ENCODE measurements at places on chromosomes 16 and 17.

DNA sequence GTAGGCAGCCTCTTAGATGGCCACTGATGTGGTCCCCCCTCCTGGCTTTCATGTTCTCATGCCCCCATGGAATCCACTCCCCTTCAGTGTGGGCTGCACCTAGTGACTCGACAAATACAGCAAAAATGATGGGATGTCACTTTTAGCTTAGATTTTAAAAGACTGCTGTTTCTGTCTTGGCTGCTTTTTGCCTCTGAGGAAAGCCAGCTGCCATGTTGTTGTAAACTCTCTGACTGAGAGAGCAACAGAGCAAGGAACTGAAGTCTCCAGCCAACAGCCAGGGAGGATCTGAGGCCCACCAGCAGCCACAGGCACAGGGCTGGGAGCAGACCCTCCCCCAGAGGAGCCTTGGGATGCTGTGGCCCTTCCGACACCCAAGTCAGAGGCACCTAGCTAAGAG, 60.6 kb upstream of the MARCHF10 start:
- no peak for DNase-seq

DNA sequence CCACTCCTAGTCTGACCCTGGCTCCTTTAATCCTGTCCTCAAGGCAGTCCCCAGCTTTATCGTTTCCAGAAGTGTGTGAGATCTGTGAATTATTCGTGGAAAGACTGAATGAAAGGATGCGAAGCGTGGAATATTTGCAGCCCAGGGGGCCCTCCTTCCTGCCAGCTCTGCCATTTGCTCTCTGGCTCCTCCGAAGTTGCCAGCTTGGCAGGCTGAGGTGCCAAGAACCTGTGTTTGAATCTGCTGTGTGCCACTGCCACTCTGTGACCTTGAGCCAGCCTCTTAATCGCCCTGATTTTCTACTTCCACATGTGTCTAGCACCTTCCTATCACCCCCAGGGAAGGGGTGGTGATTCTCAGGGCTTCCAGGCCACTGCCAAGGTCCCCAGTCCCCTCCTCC, 10.8 kb downstream of the TBKBP1 start:
- no peak for DNase-seq

DNA sequence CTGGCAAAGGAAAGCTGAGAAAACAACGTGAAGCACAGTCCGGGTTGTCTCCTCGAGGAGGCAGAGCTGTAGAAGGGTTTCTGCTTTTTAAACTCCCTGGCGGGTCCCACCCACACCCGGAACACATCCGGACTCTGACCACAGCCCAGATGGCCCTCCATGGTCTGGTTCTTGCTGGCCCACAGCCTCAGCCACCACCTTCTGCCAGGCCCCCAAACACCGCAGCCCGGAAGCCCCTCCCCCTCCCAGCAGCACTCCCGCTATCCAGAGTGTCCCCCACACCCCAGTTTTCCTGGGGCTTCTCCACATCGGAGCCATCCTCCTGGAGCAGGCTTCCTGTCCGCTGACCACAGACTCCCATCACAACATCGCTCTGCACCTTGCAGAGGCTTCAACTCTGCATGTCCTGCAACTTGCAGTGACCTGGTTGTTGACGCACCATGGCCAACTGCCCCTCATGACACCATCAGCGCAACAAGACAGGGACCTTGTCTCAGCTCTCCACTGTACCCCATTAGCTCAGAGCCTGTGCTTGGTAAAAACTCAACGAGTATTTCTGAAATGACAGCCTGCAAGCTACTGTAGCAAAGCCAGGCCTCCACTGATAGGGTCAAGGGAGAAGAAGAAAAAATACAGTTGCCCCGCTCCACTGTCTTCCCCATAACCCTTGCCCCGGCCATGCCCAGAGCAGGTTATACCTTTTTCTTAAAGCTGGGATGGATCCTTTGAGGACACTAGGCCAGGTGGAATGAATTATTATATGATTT, 129.8 kb downstream of the C16orf78 start:
- DNase-seq, result peak; percentile 82

DNA sequence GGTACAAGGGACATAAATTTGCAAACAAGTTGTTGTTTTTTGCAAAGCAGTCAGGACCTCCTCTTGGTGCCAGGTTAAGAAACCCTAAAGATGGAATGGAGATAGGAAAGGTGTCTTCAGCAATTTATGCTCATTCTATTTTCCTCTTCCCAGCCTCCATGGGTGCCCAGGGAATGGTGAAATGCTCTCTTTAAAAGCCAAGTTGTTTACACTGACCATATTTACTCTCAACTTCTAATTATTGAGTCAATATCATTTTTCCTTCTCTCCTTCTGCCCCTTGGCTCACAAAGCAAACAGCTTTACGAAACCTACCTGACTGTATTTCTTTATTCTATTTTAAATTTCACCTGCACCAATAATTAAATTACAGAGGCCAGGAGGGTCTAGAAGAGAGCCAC, 138.5 kb upstream of the IRX3 start:
- DNase-seq, result no peak

- DNase-seq, result no peak
Observed at GRCh38 chr17:2137342-2138098, 82.6 kb downstream of the HIC1 start.

DNA sequence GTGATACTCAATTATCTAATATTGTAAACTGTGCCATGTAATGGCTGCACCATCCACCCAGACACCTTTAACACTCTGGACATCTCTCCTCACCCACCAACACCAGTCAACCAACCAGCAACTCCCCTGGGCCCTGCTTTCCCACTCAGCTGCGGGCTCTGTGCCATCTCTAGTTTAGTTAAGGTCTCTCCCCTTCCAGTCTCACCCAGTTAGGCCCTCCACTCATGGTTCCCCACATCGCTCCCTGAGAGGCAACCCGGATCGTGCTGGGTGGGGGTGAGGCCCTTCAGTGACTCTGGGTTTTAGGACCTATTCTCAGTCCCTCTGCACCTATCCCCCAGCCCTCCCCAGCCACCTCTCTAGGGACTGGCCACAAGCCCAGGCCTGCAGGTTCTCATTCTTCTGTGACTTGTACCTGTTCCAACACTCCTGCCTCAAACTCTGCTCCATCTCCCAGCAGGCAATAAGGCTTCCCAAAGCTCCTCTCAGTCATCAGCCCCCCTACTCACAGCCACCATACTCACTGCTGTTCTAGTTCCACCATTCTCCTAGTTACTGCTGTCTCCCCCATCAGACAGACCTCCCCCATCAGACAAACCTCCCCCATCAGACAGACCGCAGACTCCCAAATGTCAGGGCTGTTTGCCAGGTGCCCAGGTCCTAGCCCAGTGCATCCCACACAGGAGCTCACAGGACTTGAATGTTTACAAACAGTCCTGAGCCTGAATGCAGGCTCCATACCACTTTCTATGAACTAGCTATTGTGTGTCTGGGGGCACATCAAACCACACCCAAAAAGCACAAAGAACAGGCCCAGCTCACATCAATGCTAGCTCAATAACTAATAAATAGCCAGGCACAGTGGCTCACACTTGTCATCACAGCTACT, 2.6 kb downstream of the TK2 start:
- no peak for DNase-seq

DNA sequence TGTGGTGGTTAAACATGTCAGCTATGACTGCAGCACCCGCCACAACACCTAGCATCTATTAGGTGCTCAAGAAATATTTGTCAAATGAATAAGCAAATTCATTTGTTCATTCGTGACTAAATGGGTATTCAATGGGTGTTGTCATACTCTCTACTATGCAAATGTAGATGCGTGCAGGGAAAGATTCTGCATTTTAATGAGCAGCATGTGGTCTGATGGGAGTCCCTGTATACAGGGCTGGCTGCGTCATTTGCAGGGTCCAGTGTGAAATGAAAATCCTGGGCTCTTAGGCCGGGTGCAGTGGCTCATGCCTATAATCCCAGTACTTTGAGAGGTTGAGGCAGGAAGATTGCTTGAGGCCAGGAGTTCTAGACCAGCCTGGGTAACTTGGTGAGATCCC, 97.5 kb downstream of the CACNG3 start:
- no peak for DNase-seq

DNA sequence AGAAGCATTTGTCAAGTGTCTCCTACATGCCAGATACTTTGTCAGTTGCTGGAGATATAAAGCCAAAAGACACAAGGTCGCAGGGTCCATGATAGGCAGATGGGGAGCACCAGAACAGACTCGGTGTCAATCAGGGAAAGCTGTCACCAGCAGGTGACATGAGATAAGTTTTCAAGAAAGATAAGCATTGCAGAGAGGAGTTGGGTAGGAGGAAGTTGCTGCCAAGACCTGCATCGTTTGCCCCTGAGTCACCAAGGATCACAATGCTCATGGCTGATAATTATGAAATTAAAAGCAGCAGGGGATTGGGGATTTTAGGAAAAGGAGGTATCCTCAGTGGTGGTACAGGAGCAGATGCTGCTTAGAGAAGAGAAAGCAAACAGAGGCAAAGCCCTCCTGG, 551.1 kb upstream of the CDH11 start:
- peak; percentile 63 for DNase-seq

- DNase-seq, result no peak
Observed at GRCh38 chr16:79265701-79266100, 334.8 kb downstream of the MAF start.

DNA sequence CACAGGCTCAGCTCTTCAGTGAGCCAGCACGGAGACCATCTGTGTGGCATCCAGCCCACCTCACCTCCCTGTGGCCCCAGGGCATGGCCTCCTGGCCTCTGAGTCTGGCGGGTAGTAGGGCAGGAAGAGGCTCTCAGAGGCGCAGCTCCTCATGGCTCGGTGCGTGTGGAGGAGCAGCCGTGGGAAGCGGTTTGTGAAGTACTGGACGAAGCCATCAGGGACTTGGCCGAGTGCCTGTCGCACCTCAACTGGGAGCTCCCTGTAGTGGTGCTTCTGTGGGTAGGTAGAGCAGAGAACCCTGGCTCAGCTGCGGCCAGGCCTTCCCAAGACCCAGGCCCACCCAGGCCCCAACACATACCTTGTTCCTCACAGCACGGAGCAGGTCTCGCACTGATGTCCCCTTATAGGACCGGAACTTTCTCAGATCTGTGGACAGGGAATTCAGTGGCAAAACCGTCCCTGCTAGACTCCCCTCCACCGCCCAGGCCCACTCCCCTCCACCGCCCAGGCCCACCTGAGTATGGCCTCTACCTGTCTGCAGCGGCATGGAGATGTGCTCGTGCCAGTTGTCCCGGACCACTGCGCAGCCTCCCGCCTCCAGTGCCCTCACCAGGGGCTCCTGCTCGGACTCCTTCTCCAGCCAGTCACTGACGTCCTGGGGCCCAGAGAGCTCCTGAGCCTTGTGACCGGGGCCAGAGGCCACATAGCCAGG, 12.2 kb downstream of the PLK1 start:
- no peak for DNase-seq

GRCh38 chr17:63848834-63849689, 6.6 kb upstream of the SMARCD2 start:
- peak; percentile 98 for DNase-seq

GRCh38 chr16:69566240-69566980, 644 bp downstream of the NFAT5 start:
- peak; percentile 68 for DNase-seq

GRCh38 chr17:45940293-45940692, 45.9 kb downstream of the MAPT start:
- DNase-seq, result no peak

- no peak for DNase-seq
Observed at GRCh38 chr17:30720013-30720471, 104.5 kb downstream of the CRLF3 start.

GRCh38 chr16:70523743-70524398, at the start of gene SF3B3:
Gene SF3B3 (plus strand): TSS chr16:70523816. CDS start chr16:70526657, 2,841 bp downstream.
- DNase-seq, result peak; percentile 89

- DNase-seq, result peak; percentile 69
Observed at GRCh38 chr16:53768593-53768992, 64.6 kb downstream of the FTO start.

GRCh38 chr16:88628512-88628974, 9.8 kb upstream of the IL17C start:
- DNase-seq, result peak; percentile 68

DNA sequence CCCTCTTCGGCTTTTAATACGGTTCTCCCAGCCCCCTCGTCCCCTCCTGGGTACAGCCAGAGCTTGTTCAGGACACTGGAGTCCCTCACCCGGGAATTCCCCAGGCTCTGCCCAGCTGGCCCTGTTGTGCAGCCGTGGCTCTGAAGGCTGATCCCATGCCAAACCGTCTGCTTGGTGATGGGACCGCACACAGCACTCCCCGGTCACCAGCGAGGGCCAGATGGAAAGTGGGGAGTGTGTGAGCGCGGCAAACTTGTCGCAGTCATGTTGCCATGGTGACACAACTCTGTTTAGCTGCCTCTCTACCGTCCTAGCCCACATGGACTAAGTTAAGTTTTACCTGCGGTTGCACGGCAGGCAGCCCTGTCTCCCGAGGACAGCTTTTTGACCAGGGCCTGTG, 107.9 kb downstream of the RAP1GAP2 start:
- DNase-seq, result peak; percentile 35

GRCh38 chr17:48100160-48100559, 1.1 kb downstream of the CBX1 start:
- no peak for DNase-seq

GRCh38 chr16:11082860-11083388, 138.6 kb downstream of the CLEC16A start:
- DNase-seq, result no peak

DNA sequence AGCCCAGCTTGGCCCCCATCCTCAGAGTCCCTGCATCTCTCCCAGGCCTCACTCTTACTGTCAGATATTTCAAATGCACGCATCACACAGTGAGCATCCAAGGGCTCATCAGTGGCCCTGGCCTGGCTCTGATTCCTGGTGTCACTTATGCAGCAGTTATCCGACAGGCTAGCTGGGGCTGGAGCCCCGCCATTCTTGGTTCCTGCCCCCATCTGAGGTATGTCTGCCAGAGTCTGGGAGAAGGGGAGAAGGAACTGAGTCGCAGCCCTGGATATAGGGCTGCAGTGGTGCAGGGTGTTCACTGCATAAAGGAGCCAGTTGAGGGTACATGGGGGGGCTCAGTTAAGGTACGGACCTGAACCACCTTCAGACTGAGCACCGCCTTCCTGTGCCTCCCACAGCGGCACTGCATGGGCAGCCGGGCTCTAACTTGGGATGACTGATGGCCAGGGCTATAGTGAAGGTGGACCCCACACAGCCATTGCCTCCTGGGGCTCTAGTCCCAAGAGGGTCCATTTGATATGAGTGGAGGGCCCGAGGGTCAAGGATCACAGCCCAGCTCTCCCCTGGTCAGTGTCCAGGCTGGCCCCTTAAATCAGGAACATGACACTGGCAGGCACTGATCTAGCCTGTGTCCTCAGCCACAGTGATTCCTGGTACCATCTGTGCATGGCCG, 1.8 kb upstream of the RASD1 start:
- no peak for DNase-seq

GRCh38 chr16:29745121-29745852, 503 bp downstream of the C16orf54 start:
- DNase-seq, result peak; percentile 88

DNA sequence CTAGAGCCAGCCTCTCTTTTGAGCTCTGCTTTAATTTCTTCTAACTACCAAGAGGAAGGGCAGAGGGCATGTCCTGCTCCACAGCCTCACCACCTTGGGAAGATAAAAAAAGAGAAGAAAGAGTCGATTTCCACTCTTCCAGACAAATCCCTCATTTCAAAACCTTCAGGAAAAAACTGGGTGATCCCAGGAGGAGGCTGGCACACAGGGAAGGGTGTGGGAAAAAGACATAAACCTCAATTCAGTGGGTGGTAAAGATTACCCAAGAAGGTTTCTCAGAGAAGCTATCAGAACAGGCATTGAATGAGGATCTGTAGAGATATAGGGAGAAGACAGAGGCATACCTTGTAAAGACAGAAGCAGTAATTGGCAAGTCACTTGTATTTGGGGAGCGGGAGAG, 79.9 kb upstream of the CRHR1 start:
- DNase-seq, result no peak

Measured in hematopoietic multipotent progenitor cell treated with erythropoietin and hydrocortisone succinate and interleukin-3 and kit ligand, for 4 days (in vitro differentiated cells).